ENCODE measurements at places on chromosomes 4 and X.
A peak's percentile ranks its signal among the peaks of the same experiment; 100 is the strongest.

DNA sequence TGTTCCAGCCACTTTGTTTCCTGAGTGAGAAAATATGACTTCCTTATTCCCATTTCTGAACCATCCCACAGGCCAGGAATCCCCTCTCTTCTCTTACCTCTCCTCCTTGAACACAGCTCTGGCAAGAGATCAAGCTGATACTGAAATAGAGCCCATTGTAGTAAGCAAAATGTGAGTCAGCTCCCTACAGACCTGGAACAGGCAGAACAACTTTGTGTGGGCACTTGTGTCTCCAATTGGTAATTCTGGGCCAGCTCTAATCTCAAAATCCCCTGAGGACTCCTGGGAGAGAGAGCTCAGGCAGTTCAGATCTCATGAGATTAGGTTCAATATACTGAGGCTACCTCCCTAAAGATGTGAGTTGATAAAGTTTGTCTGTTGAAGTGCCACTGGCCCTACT lies 213.5 kb downstream of the GUCY2F start:
- DNase-seq, result no peak

DNA sequence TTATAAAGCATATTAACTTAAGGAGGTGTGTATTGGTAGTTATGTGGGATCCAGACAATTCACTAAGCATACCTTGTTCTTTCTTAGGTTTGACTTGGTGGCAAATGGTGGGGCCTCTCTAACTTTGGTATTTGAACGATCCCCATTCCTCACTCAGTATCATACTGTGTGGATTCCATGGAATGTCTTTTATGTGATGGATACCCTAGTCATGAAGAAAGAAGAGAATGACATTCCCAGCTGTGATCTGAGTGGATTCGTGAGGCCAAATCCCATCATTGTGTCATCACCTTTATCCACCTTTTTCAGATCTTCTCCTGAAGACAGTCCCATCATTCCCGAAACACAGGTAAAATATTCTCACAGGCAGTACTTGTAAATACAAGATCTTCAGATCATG lies 186.4 kb downstream of the DCTD start:
- no peak for DNase-seq

GRCh38 chrX:47176101-47176740 lies 17.4 kb upstream of the UBA1 start:
- no peak for DNase-seq

- peak; percentile 5 for DNase-seq
Measured at GRCh38 chr4:23631255-23631950, 258.4 kb downstream of the PPARGC1A start.

- DNase-seq, result no peak
Measured at GRCh38 chr4:40596522-40596921, 33.1 kb downstream of the RBM47 start.

DNA sequence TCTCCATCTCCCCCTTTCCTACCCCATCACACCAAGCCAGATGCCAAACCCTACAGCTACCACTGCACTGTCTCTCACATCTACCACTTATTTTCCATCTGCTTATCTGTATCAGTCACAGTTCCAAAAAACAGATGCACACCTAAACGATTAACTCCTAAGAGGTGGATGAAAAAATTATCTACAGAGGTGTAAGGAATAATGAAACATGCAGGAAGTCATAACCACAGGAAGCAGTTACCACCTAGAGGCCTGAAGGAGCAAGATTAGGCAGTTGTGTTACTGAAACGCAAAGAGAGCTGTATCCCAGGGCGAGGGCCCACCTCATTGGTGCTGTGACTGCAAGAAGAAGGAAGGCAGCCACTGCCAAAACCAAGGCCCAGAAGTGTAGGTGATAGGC lies 87.8 kb upstream of the FAM241A start:
- no peak for DNase-seq

DNA sequence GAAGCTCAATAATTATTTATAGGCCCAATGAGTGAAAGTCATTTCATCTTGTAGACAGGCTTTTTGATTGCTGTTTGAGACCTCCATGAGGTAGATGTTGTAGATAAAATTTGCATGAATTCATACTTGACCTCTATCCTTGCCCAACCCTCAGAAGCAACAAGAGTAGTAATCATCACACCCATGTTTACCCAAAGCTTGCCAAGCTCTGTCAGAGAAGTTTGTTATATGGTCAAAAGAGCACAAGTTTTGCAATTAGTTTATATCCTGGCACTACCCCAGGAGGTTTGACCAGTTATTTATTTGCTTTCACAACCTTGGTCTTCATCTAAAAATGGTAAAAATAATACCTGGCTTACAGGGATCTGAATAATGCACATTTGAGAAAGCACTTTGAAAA lies 20.7 kb downstream of the ADH7 start:
- DNase-seq, result no peak

- no peak for DNase-seq
Measured at GRCh38 chr4:186832906-186833305, 109.2 kb upstream of the FAT1 start.

DNA sequence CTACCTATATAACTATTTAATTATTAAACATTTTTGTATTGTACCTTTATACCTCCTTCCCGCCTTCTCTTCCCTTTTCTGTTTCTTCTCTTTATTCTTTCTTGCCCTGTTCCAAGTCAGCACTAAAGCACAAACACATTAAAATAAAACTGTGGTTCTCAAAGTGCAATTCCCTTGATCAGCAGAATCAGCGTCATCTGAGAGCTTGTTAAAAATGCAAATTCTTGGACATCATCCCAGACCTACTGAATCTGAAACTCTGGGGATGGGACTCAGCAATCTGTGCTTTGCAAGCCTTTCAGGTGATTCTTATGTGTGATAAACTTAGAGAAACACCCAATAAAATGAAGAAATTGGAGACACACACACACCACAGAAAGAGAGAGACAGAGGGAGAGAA lies 178.4 kb upstream of the BMP3 start:
- no peak for DNase-seq

Data from HT-29 (cell line).